ENCODE measurements at places on chromosomes 3 and 15.

GRCh38 chr3:34239875-34240274, 441.4 kb downstream of the PDCD6IP start:
- DNase-seq = no peak

- DNase-seq = no peak
These were observed 755.3 kb downstream of the ROBO1 start for GRCh38 chr3:79012530-79012913.

DNA sequence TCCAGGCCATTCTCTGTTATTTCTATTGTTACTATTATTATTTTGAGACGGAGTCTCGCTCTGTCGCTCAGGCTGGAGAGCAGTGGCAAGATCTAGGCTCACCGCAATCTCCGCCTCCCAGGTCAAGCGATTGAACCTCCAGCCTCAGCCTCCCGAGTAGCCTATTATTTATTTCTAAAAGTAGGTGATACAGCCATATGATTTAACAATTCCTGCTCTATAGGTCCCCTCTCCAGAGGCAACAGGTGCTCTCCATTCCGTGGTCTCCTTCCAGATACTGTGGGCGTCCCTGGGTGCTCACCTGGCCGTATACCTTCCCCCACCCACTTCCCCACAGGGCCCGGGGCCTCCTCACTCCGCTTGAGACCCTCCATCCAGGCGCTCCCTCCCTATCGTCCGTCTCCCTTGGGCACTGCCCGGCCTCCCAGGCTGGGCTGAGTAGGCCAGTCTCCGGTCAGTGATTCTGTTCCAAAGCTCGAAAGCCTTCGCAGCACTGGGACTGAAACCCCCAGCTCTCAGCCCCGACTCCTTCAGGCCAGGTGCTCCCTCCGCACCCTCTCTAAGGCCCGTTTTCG, 708 bp upstream of the PTPN23 start:
- no peak for DNase-seq

GRCh38 chr3:186298876-186299275, 63.2 kb downstream of the DGKG start:
- DNase-seq = no peak

DNA sequence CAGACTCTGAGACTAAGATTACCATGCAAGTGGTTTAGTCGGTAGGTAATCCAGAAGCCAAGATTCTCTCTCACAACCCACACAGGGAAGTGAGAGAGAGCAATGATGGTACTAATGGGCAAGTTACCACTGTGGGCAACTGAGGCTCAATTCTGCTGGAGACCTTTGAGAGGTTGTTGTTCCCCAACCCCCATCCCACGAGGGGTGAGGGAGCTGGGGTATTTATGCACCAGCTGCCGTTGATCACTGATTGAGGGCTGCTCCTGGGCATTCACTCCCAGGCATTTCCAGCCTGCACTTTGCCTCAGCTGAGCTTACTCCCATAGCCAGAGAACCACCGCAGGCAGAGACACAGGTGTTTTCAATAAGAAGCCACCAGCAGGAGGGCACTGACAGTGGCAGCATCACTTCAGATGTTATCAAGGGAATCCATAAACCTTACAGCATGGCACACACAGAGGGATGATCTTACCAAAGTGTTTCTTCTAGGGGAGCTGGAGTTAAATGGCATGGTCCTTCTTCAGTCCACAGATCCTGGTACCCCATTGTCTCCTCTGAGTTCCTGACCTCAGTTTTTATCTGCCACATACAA, 15.0 kb upstream of the CCDC174 start:
- no peak for DNase-seq

DNA sequence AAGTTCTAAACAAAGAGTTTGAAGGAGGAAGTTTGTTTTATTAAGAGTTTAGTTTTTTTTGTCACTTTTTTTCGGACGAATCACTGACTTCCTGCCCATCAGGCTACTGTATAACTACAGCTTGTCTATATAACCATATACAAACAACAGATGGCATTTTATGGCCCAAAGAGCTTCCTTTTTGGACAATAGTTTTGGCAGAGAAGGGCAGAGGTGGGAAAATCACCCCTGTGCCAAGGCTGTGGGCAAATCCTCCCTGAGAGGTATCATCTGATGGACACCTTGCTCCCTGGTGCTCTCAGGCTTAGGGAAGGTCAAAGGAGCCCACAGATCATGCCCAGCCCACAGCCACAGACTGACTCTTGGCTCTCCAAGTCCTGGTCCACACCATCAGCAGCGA, 113.4 kb downstream of the OXNAD1 start:
- DNase-seq = no peak

DNA sequence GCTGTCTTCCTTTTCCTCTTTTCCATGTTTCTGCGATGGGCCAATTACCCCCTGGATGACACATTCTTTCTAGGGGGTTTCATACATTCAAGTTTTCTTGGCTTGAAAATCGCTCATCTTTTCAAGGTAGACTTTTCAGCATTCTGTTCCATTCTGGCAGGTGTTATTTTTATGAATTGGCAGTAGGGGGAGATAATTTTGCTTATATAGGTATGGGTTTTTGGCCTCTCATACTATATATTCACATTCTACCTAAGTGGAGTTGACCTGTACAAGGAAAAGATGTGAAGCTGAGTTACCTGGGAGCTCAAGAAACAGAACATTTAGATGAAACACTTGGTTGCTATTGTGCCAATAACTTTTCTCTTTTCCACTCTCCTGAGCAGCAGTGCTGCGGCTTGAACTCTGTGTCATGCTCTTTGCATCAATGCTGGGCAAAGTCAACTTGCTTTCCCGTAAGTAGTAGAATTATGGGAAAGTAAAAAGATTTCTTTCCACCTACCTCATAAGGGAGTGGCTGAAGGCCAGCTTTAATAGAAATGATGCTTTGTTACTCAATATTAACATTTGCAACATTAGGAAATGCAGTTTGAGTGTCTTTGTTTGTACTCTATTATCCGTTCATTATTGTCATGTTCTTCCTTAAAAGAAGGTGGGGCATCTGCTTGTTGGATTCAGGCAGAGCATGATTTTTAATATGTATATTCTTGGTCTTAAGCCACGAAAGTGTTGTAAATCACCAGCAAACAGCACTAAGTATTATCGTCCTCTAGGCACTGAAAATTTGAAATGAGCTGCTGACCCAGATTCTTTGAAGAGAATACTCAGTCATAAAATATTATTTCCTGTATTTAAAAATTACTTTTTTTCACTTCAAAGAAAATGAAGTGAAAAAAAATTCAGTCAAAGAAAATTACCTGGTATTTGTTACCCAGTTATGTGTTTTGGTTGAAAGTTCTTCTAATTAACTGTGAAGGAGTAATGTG, 27.7 kb upstream of the MFSD1 start:
- DNase-seq = peak; percentile 76

GRCh38 chr3:13598926-13599886, 50.3 kb downstream of the FBLN2 start:
- DNase-seq = no peak

GRCh38 chr15:73972984-73973682, 19.0 kb downstream of the STOML1 start:
- DNase-seq = peak; percentile 88

- no peak for DNase-seq
These were observed 33.5 kb downstream of the RPL22L1 start for GRCh38 chr3:170836491-170836890.

GRCh38 chr3:60154011-60154410, 1097.2 kb downstream of the FHIT start:
- no peak for DNase-seq

DNA sequence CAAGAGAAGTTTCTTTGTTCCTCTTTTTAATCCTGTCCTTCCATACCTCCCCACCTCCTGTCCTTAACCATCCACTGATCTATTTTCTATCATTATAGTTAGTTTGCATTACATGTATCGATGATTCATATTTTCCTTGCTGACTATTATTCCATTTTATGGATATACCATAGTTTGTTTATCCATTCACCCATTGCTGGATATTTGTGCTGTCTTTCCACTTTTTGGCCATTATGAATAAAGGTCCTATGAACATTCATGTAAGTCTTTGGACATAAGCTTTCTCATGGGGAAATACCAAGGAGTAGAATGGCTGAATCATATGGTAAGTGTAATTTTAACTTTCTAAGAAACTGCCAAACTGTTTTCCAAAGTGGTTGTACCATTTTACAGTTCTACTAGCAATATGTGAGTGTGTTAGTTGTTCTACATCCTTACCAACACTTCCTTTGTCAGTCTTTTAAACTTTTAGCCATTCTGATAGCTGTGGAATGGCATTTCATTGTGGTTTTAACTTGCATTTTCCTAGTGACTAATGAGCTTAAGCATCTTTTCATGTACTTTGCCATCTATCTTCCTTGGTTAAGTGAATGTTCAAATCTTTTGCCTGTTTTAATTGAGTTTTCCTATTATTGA, 11.7 kb downstream of the ATP6V1A start:
- DNase-seq = peak; percentile 79

DNA sequence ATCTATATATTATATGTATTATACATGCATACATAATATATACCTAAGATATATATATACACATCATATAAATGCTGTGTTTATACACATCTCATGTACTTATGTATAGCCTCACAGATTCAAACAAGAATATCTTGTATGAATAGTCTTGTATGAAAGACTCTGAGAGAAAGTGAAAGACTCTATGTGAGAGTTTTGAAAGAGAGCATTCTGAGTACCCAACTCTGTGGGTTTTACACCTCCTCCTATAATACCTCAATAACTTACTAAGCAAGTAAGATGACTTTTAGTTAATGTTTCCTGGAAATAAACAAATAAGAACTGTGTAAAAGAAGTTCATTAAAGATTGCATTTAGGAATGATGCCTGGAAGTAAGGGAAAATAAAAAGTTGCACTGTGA, 108.1 kb upstream of the GMNC start:
- DNase-seq = no peak

DNA sequence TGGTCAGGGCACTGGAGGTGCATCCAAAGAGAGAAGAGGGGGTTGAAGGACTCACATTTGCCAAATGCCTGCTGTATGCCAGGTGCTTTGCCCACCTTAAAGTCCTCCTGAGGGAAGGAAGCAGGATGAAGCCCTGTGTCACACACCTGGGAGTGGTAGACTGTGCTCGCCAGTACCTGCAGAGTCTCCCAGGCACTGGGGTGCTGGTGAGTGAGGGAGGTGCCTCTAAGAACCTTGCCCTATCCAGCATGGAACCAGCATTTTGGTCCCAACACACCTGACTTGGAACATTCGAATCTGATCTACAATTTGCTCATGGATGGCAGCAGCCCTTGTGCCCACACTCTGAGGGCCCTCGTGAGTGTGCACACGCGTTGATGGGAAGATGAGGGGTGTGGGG, 76.7 kb downstream of the SEC22A start:
- DNase-seq = no peak

- DNase-seq = no peak
These were observed 75.8 kb upstream of the OSTN start for GRCh38 chr3:191123231-191123630.

- DNase-seq = no peak
These were observed 384.4 kb upstream of the ARPP21 start for GRCh38 chr3:35254917-35255316.

DNA sequence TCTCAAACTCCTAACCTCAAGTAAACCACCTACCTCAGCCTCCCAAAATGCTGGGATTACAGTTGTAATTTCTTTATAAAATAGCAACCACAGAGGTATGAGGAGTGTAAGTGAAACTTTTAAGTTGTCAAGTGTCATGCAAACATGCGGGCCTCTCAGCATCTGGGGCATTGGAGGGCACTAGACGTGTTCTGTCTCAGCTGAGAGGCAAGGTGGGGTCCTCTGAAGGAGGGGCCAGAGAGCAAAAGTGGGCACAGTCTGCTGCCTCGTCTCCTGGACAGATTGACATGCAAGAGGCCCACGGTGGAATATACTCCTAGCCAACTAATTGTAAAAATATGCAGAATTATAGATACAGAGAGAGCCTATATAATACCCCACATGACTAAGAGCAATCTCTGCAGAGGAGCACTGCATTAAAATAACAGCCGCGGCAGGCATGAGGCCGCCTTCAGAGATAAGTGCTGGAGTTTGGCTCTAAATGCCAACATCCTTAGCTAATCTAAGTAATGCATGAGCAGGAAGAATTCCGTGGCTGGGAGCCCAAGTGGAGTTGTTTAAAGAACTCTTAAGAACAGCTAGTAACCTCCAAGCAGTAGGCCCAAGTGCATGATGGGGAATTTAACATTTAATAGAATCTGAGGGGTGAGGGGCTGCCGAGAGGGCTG, 87.8 kb upstream of the RNU6-1 start:
- peak; percentile 97 for DNase-seq

GRCh38 chr3:195226900-195227447, 44.0 kb downstream of the XXYLT1 start:
- peak; percentile 35 for DNase-seq

GRCh38 chr3:187025656-187026316, 95.5 kb downstream of the ST6GAL1 start:
- DNase-seq = no peak

GRCh38 chr3:96869316-96869715, 54.9 kb downstream of the EPHA6 start:
- DNase-seq = no peak

DNA sequence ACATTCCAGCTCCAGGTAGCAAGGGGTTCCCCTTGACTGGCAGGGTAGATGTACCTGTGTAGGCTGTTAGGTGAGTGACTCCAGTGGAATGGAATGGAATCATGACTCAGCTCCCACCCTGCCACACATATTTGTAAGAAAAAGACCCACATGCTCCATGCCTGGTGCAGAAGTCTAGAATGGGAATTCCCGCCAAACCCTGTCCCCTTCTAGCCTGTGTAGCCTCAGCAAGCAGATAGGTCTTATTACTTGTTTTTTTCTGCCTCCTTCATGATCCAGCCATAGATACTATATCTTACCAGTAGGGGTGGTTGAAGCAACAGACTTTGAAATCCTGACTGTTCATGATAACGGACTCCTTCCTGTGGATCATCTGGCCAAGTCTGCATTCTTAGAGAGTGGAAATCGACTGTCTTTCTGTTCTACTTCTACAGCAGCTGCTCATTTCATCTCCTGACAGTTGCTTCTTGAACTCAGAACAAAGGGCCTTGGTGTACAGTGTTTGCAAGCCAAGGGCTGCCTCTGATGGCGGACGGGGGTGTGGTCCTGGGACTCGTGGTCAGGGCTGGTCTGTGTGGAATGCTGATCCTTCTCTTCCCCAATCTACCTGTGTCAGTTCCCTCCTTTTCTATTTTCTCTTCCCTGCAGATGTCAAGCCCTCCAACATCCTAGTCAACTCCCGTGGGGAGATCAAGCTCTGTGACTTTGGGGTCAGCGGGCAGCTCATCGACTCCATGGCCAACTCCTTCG, 16.3 kb downstream of the SNAPC5 start:
- DNase-seq = no peak

- peak; percentile 52 for DNase-seq
These were observed 257.5 kb upstream of the LRTM1 start for GRCh38 chr3:55185380-55185779.

Data from cardiac fibroblast (primary cell).